ENCODE measurements at places on chromosomes 2 and 18. TPM values are rescaled to one million over a fixed set of nuclear protein-coding genes. Genes with fewer than 3 reads are reported as not detected.

Gene UGT1A8
- total RNA-seq = not detected

Gene ORMDL1
- total RNA-seq = 40.8 TPM

Gene AUP1
- 68.1 TPM for total RNA-seq

Gene TRAF3IP1
- 11.3 TPM for total RNA-seq

Gene PLCD4
- 4.0 TPM for total RNA-seq

Data from aortic smooth muscle cell (primary cell).